ENCODE measurements at places on chromosomes 11 and 22.

- no peak for DNase-seq
These were observed 275.8 kb downstream of the MN1 start for GRCh38 chr22:27525711-27526110.

DNA sequence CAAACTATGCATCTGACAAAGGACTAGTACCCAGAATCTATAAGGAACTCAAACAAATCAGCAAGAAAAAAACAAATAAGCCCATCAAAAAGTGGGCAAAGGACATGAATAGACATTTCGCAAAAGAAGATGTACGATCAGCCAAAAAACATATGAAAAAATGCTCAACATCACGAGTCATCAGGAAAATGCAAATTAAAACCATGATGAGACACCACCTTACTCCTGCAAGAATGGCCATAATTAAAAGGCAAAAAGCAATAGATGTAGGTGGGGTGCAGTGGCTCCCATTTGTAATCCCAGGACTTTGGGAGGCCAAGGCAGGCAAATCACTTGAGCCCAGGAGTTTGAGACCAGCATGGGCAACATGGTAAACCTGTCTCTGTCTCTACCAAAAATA, 10.4 kb upstream of the OR10V1 start:
- no peak for DNase-seq

DNA sequence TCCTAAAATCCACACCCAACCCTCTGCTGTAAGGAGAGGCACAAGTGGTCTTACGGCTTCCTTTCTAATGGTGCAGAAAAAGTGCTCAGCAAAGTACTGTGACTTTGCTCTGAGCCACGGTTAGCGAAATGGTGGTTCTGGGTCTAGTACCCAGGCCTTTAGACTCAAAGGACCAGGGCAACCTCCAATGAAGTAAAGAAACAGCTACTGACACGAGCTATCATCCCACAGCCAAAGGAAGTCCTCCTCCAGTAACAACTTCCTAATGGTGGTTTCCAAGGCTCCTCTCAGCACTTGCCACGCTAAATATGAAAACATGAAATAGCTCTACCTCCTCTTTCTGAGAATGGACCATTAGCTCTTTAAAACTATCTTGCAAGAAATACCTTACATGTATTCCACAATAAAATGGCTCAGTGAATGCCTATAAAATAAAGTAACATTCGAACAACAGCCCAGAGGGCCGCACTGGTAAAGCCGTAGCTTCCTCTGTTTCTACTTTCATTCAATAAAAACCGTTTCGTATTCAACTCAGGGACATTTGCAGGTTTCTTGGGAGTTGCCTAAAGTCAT, 122.4 kb downstream of the ETS1 start:
- DNase-seq: no peak

DNA sequence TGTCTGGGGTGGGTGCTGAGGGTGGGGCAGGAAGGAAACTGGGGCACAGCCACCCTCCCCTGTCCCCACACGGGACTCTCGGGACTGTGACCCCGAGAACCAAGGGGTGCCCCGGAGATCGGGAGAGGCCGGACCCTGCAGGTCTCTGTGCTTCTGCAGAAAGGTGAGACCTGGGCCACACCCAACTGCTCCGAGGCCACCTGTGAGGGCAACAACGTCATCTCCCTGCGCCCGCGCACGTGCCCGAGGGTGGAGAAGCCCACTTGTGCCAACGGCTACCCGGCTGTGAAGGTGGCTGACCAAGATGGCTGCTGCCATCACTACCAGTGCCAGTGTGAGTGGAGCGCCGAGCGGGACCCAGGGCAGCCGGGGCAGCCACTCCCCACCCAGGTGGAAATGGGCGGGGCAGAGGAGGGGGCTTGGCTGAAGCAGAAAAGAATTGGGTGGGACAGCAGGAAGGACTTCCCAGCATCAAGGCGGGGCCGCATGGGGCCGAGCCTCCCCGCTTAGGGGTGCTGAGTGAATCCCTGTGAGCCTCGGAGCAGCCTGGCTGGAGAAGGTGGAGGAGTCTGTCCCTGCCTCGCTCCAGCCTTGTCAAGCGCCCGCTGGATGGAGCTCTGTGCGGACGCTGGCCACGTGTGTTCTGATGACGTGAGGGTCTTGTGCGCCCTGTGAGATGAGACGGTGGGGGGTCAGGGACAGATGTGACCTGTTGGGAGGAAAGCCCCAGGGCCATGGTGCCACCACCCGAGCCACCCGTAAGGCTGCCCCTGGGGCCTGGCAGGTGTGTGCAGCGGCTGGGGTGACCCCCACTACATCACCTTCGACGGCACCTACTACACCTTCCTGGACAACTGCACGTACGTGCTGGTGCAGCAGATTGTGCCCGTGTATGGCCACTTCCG, 29.3 kb upstream of the MUC5B start:
- no peak for DNase-seq

DNA sequence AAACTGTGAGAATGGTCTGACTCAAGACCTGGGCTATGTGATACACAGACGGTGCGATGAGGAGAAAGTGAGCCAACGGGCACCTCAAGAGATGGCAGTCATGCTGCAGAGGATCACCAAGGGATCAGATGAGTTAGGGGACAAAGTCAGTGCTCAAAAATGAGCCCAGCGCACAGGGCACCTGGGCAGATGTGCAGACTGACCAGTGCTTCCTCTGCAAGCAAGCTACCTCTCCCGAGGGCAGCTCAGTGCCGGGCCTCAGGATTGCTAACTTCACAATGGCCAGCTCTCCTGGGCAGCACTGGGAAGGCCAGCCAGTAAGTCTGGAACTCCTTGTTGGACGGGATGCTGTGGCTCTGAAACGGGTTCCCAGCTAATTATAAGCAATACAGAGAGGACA, 15.3 kb downstream of the HDHD5 start:
- no peak for DNase-seq

DNA sequence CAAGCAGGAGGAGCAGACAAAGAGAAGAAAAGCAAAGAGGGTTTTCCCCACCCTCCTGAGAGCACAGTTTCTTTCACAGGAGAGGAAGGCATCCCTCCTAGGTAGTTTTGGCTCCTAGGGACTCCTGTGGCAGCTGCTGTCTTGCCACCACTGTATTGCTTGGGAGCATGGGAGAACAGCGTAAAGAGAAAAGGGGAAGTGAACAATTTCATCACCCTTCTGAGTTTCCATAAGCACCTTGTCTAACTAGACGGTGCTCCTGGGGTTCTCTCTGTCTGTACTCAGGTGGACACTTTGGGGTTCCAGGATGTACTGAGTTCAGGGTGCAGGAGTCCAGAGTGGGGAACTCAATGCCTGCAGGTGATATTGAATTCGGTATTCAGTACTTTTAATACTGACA, 1430.5 kb downstream of the TBC1D22A start:
- no peak for DNase-seq

DNA sequence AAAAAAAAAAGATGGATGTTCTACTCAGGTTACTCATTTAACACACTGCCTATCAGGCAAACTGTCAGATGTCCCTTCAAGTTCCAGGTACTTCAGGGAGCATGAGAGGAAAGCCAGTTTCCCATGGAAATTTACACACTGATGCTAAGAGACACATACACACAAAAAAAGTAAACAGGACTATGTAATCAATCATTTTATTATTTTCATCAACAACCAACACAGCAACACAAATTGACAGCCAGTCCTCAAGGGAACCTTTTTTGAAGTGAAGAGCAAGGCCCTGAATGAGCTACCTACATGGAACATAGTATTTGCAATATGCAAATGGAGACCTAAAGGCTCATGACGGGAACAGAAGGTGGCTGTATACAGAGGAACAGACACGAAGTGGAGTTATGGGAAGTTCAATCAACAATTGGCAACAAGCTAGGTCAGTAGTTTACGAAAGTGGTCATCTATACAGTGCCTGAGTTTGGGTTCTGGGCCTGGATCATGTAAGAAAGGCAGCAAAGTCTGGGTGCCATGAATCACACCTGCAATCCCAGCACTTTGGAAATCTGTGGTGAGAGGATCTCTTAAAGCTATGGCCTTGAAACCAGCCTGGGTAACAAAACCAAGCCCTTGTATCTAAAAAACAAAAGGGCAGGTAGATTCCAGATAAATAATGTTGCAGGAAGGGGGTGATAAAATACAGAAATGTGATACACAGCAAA, 12.6 kb upstream of the WDR74 start:
- no peak for DNase-seq

DNA sequence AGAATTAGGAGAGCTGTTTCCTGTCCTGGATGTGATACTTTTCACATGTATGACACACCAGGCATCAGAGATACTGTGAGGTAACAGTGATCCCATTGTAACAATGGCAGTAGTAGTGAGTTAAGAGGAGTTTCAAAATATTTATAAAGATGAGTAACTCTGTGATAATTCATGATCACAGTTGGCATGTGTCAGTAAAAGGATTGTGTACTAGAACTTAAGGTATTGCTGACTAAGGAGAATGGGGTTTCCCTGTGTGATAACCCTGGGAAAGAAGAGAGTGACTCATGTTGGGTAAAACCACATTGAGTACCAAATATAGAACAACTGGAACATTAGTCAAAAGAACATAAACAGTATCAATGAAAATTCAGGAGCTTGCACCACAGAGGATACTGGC, 22.9 kb upstream of the SLC5A1 start:
- no peak for DNase-seq

- DNase-seq: no peak
These were observed 13.5 kb upstream of the MUC6 start for GRCh38 chr11:1049911-1050580.

- no peak for DNase-seq
These were observed 110.9 kb downstream of the RASSF10 start for GRCh38 chr11:13119941-13120520.

GRCh38 chr11:69251639-69252489, 42.1 kb upstream of the MYEOV start:
- no peak for DNase-seq

- no peak for DNase-seq
These were observed 881.3 kb downstream of the KCNA4 start for GRCh38 chr11:29135504-29135903.

- DNase-seq: no peak
These were observed 400.0 kb downstream of the SOX6 start for GRCh38 chr11:15956302-15956701.

GRCh38 chr11:20310596-20311394, 52.7 kb upstream of the HTATIP2 start:
- DNase-seq: no peak

DNA sequence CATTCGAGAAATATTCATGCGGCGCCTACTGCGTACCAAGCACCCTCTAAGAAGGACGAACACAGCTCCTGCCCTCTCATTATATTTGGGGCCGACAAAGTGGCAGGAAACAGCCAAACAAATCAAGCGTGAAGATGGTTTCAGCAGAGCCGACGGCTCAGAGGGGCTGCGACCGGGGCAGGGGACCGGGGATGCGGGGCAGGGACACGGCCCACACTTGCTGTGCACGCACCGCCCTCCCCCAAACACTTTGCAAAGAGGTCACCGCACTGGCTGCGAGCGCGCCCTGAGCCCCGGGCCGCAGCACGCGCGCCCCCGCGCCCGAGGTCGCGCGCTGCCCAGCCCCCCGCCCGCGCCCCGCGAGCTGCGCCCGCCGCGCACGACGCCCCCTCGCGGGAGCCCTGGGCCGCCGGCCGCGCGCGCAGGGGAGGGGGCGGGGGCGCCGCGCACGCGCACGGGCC, 255 bp upstream of the SYNGR1 start:
- peak; percentile 66 for DNase-seq

DNA sequence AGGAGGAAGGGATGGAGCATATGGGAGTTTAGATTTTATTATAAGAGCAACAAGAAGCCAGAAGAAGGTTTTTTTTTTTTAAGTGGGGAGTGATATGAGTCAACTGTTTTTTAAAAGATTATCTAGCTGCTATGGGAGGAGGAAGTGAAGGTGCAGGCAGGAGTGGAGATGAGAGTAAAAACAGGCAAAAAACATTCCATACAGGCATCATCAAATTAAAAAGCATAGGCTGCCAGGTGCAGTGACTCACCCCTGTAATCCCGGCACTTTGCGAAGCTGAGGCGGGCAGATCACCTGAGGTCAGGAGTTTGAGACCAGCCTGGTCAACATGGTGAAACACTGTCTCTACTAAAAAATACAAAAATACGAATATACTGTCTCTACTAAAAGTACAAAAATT, 368.4 kb upstream of the MTNR1B start:
- DNase-seq: no peak

- no peak for DNase-seq
These were observed 99.8 kb downstream of the STIM1 start for GRCh38 chr11:3955299-3955665.

- no peak for DNase-seq
These were observed 1.2 kb downstream of the ACCS start for GRCh38 chr11:44067266-44067665.

All from C1 segment of cervical spinal cord (tissue), 14 donors.